ENCODE measurements at places on chromosomes 1 and 21.

DNA sequence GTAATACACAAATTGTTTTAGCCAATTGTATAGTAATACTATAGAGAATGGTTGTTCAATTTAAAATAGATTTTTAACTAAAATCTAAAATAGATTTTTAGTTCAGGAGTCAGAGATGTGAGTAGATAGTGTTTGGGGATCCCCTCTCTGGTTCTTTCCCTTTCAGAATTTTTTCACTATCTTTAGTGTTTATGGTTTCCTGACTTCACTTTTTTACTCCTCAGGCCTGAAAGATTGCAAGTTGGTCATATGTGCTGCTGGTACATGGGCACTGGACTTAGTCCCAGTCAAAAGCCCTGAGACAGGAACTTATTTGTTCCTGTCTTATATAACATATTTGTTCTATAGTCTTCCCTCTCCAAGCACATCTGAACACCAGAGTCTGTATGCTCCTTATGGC, 96.8 kb upstream of the ATP1B1 start:
- no peak for DNase-seq

GRCh38 chr1:207990876-207991582, 80.1 kb upstream of the CD34 start:
- no peak for DNase-seq

DNA sequence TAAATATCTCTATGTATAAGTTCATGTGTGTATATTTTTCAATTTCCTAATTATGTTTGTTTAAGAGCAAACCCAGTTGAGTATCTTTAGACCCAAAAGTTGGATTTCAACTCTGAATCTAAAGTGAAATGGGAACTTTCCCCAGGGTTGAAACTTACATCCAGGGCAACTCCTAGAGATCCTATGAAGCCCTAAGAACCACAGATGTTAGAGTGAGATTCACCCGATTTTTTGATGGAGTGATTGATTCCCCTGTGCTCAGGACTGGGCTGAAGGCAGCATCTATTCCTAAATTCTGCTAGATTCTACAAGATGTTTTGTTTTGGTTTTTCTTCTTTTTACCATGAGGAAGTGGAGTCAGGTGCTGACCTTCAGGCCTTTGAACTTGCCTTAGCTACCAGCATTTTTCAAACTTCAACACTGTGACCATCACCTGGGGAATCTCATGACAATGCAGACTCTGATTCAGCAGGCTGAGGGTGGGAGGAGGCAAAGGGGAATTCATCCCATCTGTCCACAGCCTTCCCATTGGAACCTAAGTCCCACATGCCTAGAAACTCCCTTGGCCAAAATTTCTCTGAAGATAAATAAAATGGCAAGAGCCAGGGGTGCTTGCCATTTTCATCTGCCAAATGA, 145.5 kb downstream of the ETS2 start:
- no peak for DNase-seq

DNA sequence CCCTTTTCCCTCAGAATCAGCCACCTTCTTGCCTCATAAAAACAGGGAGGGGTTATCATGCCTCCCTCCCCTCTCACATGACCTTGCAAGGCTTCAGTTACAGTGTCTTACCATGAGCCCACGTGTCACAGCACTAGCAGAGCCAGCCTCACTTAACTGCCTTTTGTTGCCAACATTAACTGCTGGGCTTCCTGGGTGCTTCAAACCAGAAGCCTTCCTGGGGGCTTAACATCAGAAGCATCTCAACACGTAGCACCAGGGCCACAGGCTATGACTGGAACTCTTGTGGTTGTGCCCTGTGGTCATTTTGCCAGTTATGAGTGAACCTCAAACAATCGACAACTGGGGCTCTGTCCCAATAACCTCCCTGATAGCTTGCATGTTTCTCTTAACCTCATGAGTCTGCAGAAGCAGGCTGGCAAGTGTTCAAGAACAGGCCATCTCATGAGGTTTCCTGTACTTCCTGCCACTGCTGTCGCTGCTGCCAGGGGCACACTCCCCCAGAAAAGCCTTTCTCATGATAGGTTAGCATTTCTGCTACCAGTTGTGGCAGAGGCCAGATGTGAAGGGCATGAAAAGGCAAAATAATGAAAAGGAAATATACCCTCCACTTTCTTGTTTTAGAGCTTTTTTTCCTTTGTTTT, 132.2 kb downstream of the GLUL start:
- DNase-seq = peak; percentile 44

DNA sequence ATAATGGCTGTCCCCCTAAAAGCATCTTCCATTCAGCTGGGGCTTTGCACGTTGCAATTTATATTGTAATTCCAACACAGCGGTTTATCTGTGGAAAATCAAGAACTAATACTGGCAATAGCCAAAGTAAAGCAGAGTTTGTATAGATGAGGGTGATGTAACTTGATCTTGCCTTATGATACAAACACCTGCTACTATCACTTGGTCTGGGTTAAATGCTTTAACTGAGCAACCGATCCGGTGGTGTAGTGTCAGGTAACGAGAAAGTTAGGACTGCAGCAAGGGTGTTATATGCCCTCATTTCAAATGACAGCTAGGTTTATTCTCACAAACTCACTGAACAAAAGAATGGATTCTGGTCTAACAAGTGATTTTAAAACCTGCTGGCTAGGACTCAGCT, 47.3 kb upstream of the PLPPR4 start:
- DNase-seq = no peak

DNA sequence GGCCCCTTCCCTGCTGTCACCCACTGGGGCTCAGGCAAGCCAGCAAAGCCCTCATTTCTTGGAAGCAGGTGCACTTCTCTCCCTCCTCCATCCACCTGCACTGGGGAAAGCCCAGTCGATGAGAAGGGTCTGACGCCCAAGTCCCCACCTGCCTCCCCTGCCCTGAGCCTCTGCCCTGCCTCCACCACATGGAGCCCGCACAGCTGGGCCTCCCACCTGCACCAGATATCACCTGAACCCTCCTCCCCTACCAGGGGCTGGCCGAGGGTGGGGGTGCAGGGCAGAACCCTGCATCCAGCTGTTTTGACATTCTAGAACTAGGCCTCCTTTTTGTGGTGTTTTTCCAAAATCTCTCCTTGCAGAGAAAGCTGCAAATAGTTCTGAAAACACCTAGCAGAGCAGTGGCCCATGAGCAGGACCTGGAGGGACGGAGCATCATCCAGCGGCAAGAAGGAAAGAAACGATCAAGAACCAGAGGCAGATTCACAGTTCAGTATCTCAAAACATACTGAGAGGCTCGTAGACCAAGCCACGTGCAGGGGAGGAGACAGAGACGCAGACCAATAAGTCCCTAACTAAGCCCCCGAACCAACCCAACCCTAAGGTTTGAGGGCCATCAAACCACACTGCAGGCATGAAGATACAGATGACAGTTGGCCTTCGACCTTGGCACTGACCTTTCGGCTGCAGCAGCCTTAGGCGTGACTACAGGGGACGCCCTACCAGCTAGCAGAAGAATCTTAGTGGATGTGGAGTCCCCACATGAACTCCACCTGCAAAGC, 16.7 kb downstream of the CHD5 start:
- no peak for DNase-seq

DNA sequence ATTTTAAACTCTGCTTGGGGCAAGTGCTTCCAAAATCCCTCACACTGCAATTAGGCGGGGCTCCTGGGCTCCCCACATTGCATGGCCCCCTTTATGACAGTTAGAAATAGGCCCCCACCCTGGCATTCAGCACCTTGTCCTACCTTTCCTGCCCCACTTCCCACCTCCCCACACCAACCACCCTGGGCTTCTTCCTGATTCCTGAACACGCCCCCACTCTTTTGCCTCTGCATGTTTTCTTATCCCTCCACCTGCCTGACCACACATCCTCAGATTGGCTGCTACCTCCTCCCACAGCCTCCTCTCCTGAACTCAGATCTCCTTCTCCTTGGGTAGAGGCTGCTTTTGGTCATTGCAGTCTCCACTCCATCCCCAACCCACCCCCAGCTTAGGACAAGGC, 1.5 kb downstream of the MOB3C start:
- no peak for DNase-seq

- DNase-seq = no peak
Measured at GRCh38 chr1:206448471-206448870, 21.8 kb upstream of the IKBKE start.

- no peak for DNase-seq
Measured at GRCh38 chr1:214379236-214379970, 98.4 kb downstream of the SMYD2 start.

DNA sequence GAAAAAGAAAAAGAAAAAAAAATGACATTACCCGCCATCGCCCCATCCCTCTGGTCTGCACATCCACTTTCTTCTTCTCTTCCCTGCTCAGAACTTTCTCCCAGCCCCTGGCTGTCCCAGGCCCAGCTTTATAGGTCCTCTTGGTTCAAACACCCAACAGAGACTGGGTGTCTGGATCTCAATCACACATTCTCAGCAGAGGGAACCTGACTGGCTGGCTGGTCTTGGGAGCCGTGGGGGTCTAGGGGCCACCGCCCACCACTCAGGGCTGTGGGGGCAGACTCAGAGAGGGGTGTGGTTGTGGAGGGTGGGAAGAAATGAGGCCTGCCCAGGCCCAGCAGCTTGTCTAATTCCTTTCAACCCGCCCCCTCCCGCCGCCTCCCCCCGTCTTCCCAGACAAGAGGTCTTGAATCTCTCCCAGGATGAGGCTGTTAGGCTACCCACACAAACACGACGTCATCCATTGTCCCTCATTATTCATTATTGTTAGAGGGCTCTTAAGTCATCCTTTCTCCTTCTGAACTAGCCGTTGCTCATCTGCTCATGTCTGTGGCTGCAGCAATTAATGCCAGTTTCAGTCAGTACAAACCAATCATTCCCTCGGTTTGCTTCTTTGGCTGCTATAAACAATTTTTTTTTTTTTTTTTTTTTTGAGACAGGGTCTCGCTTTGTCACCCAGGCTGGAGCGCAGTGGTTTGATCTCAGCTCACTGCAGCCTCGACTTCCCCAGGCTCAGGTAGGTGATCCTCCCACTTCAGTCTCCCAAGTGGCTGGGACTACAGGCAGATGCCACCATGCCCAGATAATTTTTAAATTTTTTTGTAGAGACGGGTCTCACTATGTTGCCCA, 40.6 kb upstream of the CLIC4 start:
- DNase-seq = no peak

DNA sequence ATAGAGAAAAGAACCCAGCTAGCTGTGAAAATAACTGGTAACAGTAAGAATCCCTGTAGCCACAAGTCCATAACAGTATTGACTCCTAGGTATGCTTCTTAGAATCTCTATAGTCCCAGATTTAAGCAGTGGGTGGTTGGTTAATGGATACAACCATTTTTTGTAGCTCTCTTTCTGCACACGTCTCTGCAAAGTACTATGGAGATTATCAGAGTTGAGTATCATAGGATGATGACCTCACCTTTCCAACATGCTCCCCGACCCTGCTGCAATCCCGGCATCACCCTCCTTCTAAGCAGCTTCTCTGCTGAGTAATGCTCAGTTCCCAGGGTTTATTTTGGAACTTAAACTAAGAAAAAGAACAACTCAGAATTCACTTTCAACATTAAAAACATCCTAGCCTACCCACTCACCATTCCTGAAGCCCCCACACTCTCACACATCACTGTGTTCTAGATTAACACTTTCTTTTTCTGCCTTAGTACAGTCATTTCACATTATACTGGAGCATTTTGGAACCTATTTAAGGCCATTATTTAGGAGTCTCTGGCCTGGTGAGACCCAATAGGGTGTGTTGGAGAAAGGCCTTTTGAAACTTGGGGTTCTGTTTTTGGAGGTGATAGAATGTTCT, 2.7 kb downstream of the MLLT11 start:
- no peak for DNase-seq

GRCh38 chr1:101122452-101123166, 97.0 kb upstream of the DPH5 start:
- DNase-seq = no peak

GRCh38 chr1:203539831-203540546, 46.0 kb downstream of the OPTC start:
- DNase-seq = no peak

DNA sequence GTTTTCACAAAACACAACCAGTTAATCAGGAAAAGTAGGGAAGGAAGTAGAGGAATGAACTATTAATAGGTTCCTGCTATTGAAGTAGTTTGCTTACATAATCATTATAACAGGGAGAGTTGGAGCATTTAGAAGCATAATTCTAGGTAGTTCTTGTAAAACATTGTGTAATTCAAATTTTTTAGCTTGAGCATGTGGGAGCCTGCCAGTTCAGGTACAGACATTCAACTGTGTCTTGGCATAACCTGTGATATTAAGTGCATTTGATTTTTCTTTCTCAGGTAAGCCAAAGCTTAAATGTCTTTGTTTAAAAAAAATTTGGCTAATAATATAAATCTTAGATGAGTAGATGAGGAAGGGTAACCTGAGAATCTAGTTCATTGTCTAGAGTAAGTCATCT, 3.4 kb downstream of the YTHDF2 start:
- no peak for DNase-seq

DNA sequence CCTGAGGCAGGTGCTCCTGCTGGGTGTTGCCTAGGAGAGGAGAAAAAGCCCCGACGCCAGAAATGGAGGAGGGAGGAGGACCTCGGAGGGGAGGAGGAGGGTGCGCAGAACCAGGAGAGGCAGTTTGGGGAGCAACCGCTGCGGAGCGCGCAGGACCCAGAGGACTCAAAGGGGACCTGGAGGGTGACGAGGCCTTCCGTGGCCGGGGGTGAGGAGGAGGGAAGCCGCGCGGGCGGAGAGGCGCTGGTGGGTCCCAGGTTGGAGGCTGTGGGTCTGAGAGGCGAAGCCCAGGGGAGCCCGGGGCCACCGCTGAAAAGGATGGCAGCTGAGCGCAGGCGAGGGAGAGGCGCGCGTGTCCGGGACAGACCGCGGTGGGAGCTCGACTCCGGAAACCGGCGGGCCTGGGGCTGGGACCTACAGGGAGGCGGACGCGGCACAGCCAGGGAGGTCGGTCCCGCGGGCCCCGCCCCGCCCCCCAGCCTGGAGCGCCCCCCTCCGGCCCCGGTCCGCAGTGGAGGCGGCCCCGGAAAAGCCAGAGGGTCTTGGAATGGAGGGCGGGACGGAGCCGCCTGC, 15.1 kb downstream of the RNF223 start:
- DNase-seq = peak; percentile 48

DNA sequence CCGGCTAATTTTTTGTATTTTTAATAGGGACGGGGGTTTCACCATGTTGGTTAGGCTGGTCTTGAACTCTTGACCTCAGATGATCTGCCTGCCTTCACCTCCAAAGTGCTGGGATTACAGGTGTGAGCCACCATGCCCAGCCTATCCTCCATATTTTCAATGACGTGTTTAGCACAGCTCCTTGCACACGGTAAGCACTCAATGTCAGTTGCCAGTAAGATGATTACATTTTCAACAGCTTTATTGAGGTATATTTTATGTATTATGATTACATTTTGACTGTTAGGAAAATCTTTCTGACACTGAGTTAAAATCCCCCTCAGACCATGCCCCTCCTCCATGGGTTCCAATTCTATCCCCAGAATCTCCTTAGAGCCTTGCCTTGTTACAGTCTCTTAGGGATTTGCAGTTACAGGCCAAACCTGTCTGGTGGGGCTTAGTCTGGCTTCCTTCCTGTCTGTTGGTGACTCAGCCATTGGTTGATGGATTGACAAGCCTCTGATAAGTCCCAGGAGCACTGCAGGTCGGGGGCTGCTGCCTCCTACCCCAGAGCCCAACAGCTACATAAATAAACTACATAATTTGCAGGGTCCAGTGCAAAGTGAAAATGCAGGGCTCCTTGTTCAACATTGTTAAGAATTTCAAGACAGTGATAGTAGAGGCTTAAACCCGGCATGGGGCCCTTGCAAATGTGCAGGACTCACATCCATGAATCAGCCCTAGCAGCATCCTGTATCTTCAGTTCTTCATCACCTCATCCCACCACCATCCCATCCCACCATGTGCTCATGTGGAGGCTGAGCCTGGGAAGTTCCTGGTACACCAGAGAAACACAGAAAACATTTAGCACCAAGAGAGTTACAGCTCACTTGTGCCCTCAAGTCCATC, 23.4 kb downstream of the COA7 start:
- DNase-seq = no peak

All from activated T-cell treated with anti-CD3 and anti-CD28 coated beads for 48 hours (primary cell).